ENCODE measurements at places on chromosomes 6 and 20. TPM values are rescaled to one million over a fixed set of nuclear protein-coding genes. Genes with fewer than 3 reads are reported as not detected.

Gene KIZ
- 12.9 TPM for polyA plus RNA-seq

Gene ZBTB9
- 9.9 TPM for polyA plus RNA-seq

Gene BPI
- 0.21 TPM for polyA plus RNA-seq

Gene MMP24OS
- polyA plus RNA-seq, result 43.8 TPM

Gene SLC12A5
- 3.5 TPM for polyA plus RNA-seq

Gene CNKSR3
- polyA plus RNA-seq, result 25.8 TPM
